ENCODE measurements at places on chromosomes 4 and X.

GRCh38 chrX:1384658-1385252 is 7.2 kb downstream of the SLC25A6 start:
- no peak for DNase-seq

GRCh38 chrX:49197543-49198087 is 2.4 kb downstream of the SYP start:
- DNase-seq, result no peak

DNA sequence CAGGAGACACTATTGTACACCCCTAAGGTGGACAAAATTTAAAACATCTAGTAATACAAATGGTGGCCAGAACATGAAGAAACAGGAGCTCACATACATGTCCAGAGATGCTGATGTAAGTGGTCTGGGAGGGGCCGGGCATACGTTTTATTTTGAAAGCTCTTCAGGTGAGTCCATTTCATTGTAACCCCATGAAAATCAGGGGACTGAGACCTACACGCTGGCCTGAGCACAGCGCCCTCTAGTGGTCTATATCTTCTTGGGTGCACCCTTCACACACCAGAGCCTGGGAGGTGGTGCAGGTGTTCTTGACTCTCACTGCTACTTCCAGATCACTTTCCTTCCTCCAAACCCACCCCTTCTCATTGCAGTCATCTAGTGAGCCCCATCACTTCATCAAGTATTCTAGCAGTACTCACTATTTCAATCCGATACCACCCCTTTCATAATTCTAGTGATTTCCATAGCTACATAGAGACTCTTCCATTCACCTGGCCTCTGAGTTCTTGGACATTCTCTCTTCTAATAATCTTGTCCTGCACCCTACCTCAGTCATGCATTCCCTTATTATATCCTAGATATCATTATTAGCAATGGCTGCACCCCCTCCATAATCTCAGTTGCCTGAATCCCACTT is 4.3 kb upstream of the TLR6 start:
- DNase-seq, result peak; percentile 68

DNA sequence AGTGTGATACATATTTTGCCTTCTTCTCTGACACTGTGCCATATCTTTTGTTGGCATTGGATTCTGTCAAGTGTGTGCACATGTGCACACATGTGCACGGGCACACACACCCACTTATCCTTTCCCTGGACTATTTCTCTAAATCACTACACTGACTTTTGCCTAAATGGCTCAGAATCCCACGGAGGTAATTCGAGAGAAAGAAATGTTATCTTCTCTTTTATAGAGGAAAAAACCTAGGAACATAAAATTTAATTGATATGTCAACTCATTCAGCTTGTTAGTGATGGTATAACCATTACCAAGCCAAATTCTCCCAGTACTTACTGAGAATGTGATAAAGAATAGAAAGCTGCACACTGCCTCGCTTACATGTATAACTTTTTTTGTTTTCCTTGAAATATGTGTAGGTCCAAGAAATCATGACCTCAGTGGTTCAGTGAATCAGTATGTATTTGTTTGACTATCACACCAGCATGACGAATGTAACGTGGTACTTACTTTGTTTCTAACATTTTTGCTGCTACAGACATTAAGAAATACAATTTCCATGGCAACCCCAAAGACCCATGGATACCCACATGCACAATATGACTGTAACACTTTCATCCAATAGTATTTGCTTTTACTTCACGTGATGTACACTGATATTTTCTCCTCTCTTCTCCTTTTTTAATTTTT is 163.0 kb downstream of the PCDH7 start:
- DNase-seq, result no peak

DNA sequence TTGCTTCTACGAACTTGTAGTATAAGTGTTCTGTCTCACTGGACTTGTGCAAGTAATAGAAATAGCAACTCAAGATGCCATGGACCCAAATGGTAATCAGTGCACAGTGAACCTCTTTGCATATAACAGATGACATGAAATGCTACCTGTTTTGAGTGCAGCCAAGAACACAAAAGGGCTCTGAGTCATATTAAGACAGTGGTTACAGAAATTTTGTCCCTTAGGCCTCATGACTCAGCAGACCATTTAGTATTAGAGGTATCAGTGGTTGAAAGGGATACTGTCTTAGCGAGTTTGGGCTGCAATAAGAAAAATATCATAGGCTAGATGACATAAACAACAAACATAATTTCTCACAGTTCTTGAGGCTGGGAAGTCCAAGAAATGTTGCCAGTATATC is 502.9 kb upstream of the PCDH10 start:
- no peak for DNase-seq

- DNase-seq, result no peak
Observed at GRCh38 chr4:66852843-66853242, 692.5 kb downstream of the CENPC start.

DNA sequence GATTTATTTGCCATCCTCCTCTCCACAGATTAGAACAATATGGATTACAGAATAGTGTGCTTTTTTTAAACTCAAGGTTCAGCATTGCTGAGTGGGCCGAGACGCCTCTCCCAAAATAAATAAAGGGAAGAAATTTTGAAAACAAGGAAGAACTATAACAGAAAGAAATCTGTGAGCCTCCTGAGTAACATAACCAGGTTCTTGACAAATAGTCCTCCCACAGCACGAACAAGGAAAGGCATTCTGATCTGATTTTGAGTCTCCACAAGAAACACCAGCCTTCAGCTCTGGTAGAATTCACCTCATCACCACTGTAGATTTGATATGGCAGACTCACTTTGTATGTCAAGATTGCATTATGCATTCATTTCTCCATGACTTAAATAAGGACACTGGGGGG is 173.6 kb downstream of the HHIP start:
- DNase-seq, result no peak

- no peak for DNase-seq
Observed at GRCh38 chr4:30757357-30757756, 37.2 kb downstream of the PCDH7 start.

DNA sequence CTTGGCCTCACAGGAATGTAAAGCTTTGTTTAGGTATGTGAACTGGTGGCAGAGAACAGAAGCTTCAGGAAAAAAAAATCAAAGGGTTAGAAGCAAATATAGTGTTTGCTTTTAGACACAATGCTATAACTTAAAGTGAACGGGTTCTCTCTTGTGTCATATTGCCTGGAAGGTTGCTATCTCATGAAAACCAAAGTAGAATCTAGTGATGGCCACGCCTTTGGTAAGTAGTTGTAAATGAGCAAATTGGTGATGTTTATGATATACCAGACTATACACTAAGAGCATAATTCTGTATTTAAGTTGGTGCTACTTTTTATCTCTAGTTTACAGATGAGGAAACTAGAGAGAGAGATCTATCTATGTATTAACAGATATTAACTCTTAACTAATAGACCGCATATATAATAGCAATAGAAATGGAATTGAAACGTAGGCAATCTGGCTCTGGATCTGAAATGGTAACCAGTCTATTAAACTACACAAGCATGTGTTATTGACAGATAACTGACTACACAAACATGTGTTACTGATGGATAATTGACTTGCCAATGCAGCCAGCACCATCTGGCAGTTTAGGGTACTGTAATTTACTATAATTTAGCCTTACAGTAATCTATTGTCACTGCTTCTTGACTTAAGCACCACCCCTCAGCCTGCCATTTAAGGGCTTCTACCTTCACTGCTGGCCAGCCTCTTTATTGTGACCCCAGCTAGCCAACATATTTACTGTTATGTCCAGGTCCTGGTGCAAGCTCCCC is 40.8 kb downstream of the HCCS start:
- no peak for DNase-seq

DNA sequence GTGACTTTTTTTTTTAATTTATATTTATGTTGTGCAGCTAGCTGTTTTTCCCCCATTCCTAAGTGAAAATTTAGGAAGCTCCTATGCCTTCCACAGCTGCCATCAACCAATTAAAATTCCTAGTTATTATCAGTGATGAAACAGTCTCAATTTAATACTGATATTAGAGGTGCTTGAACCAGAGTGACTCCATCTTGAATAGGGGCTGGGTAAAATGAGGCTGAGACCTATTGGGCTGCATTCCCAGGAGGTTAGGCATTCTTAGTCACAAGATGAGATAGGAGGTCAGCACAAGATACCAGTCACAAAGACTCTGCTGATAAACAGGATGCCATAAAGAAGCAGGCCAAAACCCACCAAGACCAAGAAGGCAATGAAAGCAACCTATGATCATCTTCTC is 136.7 kb downstream of the DCHS2 start:
- DNase-seq, result no peak

GRCh38 chr4:77126809-77127208 is 30.2 kb upstream of the CCNG2 start:
- DNase-seq, result no peak

GRCh38 chr4:169269916-169270809 is 593 bp downstream of the SH3RF1 start:
- DNase-seq, result peak; percentile 59

GRCh38 chr4:120175272-120175671 is 108.6 kb upstream of the MAD2L1 start:
- no peak for DNase-seq

DNA sequence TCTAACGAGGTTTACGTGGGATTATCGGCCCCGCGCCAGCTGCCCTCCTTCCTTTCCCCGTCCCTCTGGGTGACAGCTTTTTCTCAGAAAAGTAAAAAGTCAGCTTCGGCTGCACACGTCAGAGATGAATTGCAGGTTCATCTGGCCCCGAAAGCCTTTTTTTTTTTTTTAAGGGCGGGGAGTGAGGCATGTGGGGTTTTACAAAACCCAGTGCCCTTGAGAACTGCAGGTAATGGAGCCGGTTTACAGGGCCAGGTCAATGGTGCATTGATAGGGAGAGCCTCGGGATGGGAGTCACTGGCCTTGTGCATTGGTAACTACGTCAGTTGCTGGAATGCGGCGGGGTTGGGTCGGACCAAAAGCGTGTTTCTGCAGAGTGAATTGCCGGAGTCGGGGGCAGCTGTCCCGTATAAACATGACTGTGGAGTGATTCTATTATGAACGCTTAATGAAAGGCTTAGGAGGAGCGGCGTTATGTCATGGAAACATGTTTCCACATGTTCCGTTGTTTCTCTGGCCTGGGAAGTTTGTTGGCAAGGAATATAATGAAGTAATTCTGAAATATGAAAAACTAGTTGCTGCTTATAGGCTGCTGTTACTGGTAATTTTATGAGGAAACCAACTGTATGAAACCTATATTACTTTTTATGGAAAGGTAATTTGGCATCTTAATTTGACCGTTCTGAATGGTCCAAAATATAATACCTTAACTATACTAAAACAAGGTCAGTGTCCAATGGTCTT is 1.1 kb downstream of the HSPA4L start:
- no peak for DNase-seq

DNA sequence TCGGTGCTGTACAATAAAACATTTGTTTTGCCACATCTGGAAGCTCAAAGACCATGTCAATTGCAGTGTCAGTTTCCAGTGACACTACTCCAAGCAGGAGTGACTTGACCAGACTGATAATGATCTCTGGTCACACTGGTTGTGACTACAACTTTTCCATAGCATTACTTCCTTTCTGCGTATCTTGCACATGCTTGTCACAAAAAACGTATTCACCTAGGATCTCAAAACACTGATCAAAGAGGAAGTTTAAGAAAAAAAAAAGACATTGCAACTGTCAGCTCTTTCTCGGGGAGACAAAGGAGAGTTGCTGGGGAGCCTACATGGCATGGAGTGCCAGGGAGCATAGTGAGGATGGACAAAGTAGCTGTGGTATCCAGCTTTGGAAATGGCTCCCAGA is 60.6 kb downstream of the OPHN1 start:
- DNase-seq, result no peak

- no peak for DNase-seq
Observed at GRCh38 chr4:14092741-14093140, 465.2 kb upstream of the BOD1L1 start.

- DNase-seq, result no peak
Observed at GRCh38 chr4:139163806-139164206, 13.2 kb downstream of the ELF2 start.

- no peak for DNase-seq
Observed at GRCh38 chr4:189117426-189117825, 823.2 kb upstream of the FRG1 start.

GRCh38 chr4:98873059-98873458 is 55.9 kb downstream of the EIF4E start:
- no peak for DNase-seq

DNA sequence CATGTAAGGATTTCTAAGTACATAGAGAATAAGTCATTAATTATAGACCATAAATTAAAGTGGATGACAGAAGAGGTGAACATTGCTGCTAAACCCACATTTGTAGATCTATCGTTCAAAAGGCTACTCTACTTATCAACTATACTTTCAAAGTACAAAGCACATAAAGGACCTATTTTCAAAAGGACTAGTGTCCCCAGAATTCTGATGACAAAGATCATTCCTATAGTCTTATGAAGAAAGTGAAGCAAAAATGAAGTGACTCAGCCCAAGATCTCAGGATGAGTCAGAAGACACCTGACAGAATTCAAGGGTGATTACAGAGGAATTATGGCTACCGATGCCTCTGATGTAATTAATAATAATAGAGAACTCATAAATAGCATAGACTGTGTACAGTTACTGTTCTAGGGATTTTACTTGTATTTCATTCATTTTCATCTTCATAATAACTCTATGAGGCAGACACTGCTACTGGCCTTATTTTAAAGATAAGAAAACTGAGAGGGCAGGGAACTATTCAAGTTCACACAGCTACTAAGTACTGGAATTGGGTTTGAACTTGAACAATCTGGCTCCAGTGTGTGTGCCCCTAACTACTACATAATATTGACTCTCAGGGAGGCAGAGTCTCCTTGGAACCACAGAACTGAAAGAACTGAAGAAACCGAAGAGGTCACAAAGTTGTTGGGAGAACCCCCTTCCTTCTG is 17.1 kb downstream of the USP46 start:
- DNase-seq, result no peak

GRCh38 chrX:16862829-16863228 is 7.3 kb downstream of the RBBP7 start:
- DNase-seq, result no peak

- no peak for DNase-seq
Observed at GRCh38 chr4:99447079-99447478, 11.9 kb upstream of the ADH7 start.

- no peak for DNase-seq
Observed at GRCh38 chr4:183602557-183603027, 56.4 kb downstream of the RWDD4 start.

DNA sequence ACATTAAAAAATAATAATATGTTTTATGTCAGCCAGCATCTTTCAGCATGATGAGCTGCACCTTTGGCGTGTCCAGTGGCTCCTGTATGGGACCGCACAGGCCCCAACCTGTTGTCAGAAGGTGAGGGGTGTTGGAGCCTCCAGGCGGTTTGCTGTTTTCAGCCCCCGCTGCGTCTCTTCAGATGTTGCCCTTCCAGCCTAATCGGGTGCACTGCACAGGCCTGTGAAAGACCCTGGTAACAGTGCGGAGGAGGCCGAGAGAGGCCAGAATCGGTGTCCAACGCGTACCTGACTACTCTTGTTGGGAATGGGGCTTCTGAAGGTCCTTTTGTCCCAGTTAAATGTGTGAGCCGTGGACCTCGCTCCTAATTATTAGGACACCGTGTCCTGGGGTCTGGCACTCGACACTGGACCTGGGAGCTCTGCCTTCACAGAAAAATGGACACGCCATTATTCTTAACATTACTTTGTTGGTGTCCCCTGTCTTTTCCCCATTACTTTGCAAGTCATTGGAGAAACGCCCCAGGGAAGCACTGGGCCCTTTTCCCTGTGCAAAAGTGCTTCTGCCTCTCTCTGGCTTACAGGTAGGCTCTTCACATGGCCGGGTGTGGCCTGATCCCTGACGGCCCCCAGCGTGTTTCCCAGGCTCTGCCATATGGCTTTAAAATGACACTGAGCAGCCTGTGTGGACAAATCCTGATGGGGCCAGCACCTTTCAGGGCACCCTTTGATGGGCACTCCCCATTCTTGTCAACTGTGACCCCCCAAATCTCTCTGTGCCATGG is 51.2 kb downstream of the TBC1D14 start:
- no peak for DNase-seq
